Stimulated activated CD4-positive, alpha-beta T cell treated with anti-CD3 and anti-CD28 coated beads, Interleukin-4, amount 100 ng/mL, for 1 hour (primary cell): ENCODE measurements at places on chromosomes 2 and 18.
A peak's percentile ranks its signal among the peaks of the same experiment; 100 is the strongest.

- DNase-seq: no peak
Measured at GRCh38 chr2:156327835-156328695, 4.5 kb downstream of the NR4A2 start.

GRCh38 chr2:137383391-137383790, 580.9 kb upstream of the HNMT start:
- no peak for DNase-seq

GRCh38 chr2:179853108-179853507, 8.3 kb downstream of the ZNF385B start:
- no peak for DNase-seq

GRCh38 chr2:235638541-235639427, 144.9 kb downstream of the AGAP1 start:
- DNase-seq: no peak

GRCh38 chr2:101508636-101509035, 33.7 kb upstream of the RFX8 start:
- no peak for DNase-seq

DNA sequence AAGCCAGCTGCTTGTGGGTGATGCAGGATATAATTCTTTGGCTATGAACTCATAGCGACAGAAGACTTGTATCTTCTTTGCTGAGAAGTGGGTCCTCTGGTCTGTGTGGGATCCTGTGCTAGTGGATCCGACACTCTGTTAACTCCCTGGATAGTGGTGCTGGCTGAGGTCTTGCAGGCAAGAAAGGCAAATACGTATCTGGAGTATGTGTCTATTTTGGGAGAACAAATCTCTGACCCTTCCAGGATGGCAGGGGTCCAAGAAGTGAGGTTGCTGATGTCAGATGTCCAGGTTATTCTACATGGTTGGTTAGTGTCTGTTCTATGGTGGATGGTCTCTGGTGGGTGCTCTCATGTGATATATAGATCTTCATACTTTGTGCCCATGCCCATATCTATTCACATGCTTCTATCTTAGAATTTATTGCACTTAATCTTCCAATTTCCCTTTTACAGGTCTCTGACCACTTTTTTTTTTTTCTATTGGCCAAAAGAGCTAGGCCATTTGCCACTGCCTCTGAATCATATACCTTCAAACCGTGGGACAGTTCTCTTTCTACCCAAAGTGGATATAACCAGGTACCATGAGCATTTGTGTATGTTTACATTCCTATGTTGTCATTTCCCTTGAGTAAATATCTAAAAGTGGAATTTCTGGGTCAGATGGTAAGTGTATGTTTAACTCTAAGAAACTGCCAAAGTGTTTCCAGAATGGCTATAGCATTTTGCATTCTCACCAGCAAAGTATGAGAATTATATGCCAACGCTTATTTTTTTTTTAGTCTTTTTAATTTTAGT, 45.1 kb upstream of the RBMS1 start:
- no peak for DNase-seq

- no peak for DNase-seq
Measured at GRCh38 chr18:79924814-79925731, 26.4 kb downstream of the SLC66A2 start.

GRCh38 chr18:63140038-63140450, 179.5 kb downstream of the BCL2 start:
- DNase-seq: no peak

GRCh38 chr18:13726972-13727331, 479 bp downstream of the RNMT start:
- DNase-seq: peak; percentile 26

DNA sequence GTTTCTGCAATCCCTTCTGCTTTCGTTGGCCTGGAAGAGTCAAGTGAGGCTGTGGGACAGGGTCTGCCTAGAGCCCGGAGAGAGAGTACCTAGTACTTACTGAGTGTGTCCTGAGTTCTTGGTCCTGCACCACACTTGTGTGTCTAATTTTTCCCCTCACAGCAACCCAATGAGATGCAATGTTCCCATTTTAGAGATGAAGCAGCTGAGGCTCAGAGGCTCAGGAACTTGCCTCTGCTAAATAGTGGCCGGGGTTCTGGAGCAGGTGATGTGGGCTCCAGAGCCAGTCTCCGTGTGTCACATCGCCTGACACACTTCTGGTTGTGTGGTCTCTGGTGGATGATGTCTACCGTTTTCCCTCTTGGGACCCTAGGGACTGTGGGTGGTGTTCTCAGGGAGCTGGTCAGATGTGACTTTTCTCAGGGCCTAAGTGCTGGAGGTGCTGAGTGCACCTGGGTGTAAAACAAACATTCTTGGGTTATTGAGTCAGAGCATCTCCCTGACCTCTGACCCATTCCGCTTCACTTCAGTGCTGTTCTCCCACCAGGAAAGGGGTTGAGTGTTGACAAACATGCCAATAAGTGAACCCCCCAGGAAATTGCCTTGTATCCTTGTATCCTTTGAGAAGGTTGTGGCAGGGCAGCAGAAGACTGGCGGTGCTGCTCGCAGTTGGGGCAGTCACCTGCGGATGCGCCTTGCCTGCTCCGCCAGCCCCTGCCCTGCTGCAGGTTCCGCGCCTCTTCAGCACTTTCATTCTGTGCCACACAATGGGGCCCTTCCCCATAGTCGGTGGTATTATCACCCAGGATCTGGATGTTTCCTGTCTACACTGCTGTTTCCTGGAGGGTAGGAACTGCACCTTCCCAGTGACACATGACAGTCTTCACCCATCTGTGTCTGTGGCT, 32.1 kb downstream of the HK2 start:
- no peak for DNase-seq

- no peak for DNase-seq
Measured at GRCh38 chr2:122927710-122928557, 1097.2 kb upstream of the CNTNAP5 start.

- no peak for DNase-seq
Measured at GRCh38 chr2:149315461-149315860, 14.9 kb upstream of the LYPD6 start.

DNA sequence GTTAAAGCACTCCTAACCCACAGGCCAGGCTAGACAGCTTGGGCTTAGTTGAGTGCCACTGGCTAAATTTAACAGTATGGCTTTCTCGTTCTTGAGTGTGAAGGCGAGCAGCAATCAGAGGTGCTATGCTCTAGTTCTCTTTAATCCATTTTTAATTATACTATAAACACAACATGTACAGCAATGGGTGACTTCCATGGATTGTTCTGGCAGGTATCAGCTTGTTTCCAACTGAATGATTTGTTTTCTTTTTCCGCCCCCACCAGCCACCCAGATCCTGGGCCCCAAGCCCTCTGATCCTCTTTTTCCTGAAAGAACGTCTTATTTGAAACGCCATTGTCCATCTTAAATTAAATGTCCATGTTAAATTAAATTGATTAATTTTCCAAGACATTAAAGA, 244.8 kb downstream of the IKZF2 start:
- DNase-seq: no peak

- peak; percentile 83 for DNase-seq
Measured at GRCh38 chr2:3223080-3223923, 154.3 kb downstream of the EIPR1 start.

DNA sequence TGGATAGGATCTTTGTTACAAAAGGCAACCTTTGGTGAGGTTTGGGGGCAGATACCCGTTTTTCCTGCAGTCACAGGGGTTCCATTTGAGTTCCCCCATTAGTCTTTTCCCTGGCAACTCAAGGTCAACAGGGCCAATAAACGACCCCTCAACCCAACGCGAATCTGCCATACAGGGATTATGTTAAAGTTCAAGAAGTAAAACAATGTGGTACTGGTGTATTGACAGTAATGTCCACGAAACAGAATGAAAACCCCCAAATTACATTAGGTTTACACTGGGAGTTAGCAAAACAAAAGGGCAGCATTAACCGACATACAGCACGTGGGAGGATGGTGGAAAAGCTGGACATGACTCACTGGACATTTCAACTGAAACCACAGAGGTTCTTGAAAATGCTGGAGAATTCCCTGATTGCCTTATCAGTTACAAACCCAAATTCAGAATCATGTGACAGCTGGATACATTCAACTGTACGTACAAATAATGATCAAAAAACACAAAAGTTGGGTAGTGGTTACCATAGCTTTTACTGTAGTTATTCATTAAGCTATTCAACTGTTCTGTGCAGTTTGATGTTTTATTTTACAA, 4.9 kb upstream of the IMP4 start:
- no peak for DNase-seq

DNA sequence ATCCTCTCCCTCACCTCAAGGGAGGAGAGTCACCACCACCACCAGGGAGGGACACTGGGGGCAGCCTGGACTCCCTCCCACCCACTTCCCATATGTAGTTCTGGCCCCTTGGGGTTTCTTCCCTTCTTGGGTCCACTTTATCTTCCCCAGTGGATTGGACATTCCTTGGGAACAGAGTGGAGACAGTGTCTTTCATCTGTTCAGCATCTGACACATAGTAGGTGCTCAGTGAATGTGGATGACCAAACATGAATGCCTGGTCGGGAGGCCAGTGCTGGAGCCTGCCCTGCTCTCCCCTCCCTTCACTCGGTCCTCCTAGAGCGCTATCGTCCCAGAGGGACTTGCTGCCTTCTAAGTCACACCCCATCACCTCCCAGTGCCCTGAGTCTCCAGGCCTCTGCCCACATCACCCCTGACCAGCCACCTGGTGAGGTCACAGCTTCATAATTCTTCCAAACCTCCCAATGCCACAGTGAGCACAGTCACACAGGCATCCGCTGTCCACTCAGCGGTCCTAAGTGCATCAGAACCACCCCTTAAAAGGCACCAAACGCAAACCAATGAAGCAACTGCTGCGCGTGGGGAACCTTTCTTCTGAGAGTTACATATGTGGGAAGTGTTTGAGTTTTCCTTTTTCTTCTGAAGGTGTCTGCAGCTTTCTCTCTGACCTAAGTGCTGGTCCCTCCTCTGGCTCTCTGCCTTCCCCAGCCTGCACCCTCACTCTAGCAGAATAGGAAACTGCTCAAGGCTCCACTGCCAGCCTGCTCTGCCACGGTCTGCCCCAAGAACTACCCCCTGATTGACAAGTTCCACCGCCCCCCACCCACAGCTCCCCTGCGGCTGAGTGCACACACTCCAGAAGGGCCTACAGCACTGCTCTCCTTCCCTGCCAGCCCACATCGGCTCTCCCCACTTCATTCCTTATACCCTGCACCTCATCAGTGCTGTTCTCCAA, 7.2 kb upstream of the SFXN5 start:
- DNase-seq: no peak

DNA sequence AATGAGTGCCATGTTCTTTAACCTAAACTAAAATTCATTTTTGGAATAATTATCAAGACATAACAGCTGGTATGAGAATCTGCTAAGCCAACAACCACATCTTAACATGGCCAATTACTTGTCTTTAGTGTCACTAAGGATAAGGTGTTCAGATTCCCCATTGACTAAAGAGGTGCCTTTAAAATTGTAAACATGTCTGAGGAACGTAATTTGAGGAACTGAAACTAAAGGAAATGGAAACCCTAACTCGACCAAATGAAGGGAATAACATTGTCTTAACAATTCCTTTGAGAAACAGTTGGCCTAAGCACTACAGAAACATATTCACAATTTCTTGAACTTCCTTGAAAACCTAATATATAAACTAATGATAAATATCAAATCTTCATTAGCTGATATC, 355.4 kb upstream of the GULP1 start:
- no peak for DNase-seq

- DNase-seq: no peak
Measured at GRCh38 chr18:6683112-6683876, 46.2 kb upstream of the ARHGAP28 start.

DNA sequence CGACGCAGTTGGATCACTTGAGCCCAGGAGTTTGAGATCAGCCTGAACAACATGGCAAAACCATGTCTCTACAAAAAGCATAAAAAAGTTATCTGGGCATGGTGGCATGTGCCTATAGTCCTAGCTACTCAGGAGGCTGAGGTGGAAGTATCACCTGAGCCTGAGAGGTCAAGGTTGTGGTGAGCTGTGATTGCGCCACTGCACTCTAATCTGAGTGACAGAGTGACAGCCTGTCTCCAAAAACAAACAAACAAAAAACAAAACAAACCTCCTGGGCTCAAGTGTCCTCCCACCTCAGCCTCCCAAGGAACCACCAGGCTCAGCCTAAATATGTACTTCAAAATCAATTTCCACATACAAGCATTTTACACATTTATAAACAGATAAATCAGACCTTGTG, 83.8 kb downstream of the STRN start:
- no peak for DNase-seq

DNA sequence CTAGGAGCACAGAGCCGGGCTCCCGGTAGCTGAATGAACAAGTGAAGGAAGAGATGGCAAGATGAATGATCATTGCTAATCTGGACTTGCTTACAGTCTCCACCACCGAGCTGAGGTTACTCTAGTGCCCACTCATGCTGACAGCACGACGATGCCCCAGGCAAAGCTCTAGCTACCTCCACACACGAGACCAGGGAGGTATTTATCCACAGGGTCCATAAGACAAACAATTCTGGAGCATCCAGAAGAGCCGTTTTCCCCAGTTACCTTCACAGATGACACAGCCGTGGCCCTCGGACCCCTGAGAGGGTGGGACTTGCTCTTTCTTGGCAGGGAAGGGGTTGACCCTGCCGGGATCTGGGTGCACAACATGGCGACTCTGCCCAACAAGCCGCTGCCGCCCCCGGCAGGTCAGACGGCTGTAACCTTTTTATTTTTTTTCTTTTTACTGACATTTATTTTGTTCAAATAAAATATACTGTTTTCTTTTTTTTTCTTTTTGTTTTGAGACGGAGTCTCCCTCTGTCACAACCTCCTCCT, 120.3 kb downstream of the PXDN start:
- no peak for DNase-seq

- DNase-seq: no peak
Measured at GRCh38 chr2:141439524-141439923, 691.3 kb downstream of the LRP1B start.

GRCh38 chr18:7958081-7958896, 391.2 kb downstream of the PTPRM start:
- DNase-seq: no peak

GRCh38 chr2:242019344-242019743, 149.8 kb downstream of the RTP5 start:
- DNase-seq: no peak
